HT1080 (cell line): ENCODE measurements at places on chromosomes 13 and 19. TPM values are rescaled to one million over a fixed set of nuclear protein-coding genes. Genes with fewer than 3 reads are reported as not detected.

- no peak for DNase-seq
Measured at GRCh38 chr19:57002195-57002601, 117.6 kb upstream of the USP29 start.

DNA sequence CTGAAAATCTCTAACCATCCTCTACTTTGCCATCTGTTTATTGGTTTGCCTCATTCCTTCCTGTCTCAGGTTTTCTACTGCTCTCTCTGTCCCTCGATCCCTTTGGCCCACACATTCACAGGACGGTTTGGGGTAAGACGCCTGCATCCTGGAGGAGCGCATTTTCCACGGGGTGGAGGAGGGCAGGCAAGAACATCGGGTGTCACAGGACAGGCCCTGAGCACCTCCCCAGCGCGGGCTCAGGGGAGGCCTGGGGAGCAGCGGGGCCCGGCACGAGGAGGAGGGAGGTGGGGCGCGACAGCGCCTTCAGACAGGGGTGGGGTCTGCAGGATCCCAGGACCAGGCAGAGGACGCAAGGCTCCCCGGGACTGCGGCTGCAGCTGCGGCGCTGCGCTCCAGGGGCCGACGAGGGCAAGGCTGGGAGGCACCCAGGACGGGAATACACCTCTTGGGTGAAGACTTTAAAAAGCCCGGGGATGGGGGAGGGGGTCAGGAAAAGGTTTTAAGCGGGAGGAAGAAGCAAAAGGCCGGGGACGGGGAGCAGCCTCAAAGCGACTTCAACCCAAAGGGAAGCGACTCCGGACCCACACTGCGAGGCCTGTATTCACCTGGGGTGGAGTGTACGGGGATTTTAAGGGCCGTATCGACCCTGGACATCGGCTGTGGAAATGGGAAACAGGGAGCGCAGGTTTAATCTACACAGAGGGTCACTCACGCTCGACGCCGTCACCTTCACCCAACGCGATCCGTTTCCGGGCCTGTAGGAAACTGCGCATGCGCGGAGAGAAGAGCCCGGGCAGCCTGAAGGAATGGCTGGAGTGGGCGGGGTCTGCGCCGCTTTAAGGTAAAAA, at the start of gene ZNF415:
ZNF415 (minus strand) TSS at position 770 of the 851 bp plus-strand sequence. CDS start 10,234 bp downstream, outside the sequence.
- no peak for DNase-seq

DNA sequence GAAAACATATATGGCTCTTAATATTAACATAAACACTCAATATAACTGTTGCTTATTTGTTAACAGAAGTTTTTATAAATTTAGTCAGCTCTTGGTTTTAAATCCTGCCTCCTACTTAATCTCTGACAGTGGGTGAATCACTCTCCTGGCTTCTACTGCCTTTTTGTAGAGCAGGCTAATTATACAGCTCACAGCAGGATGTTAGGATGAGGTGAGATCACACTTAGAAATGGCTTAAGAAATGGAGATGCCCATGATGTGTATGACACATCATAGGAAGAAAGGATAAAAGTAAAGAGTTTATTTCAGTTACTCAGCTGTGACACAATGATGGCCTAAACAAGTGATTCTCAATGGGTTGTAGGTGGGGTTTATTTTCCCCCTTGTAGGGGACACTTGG, 345.6 kb downstream of the SPRY2 start:
- peak; percentile 95 for DNase-seq

- DNase-seq: no peak
Measured at GRCh38 chr19:28475525-28475924, 737.4 kb downstream of the UQCRFS1 start.

DNA sequence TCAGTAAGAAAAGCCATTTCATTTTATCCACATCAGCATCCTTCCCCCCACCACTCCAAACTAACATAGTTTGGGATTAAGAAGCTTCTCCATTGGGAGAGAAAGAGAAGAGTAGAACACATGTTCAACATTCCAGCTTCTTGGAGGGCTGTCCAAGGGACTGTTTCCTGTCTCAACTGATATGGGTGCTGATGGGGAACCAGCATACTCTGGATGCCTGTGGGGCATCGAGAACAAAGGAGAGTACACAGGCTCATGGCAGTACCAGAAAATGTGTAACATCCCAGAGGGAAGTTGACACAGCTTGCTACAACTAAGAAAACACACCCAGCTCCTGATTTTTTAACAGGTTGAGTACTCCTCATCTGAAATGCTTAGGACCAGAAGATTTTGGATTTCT, 24.7 kb downstream of the SUCLA2 start:
- no peak for DNase-seq

DNA sequence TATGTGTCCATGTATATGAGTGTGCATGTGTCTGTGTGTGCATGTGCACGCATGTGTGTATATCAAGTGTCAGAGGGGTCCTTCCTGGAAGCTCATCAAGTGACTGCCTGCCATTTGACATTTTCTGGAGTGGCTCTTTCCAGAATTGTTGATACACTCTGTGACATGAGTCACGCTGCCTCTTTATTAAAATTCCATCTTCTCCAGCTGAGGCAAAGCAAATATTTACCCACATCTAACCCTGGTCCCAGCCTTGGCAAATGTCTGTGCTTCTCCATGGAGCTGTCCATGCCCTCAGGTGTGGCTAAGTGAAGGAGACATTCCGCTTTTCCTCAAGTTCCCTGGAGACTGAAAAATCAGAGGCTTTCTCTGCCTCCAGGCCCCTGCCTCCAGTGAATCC, 88.2 kb upstream of the MBNL2 start:
- DNase-seq: no peak

Gene PLPPR3
- total RNA-seq: 0.30 TPM in 1 of 2 replicates, not detected in the other
